ENCODE measurements at places on chromosomes 2 and 18.

GRCh38 chr2:85750587-85751575, 2.9 kb upstream of the ATOH8 start:
- peak; percentile 60 for DNase-seq

- DNase-seq = no peak
Observed at GRCh38 chr2:12076810-12077209, 330.4 kb downstream of the LPIN1 start.

GRCh38 chr2:10324095-10324832, 21.6 kb downstream of the HPCAL1 start:
- no peak for DNase-seq

DNA sequence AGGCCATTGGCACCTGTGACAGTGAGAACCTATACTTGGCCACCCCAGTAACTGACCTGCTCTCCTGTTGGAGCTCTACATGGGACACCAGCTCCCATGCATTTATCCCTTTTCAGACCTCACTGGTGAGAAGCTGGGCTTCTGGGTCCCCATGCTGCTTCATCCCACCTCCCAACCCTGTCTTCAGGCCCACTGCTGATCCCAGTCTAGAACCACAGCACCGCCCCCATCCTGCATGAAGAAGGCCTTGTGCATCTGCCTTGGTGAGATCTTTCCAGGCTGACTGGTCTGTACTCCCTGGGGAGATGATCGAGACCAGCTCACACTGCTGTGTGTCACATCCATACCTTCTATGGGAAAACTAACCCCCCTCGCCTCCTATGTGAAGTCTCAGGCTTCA, 22.7 kb downstream of the TTC32 start:
- DNase-seq = no peak

DNA sequence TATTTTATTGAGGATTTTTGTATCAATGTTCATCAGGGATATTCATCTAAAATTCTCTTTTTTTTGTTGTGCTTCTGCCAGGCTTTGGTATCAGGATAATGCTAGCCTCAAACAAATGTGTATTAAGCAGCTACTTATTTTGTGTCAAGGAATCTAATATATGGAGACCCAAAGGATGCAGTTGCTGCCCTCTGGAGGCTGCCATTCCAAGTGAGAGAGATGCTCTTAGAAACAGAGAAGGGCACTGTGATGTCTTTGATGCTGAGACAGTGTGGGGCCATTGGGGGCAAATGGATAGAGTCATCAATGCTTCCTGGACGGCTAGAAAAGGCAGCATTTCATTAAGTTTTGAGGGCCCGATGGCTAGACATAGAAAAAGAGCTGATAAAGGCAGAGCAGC, 292.6 kb downstream of the SETBP1 start:
- DNase-seq = no peak

GRCh38 chr2:69939722-69940121, 21.7 kb downstream of the ASPRV1 start:
- DNase-seq = no peak

GRCh38 chr2:33153008-33153407, 206.3 kb downstream of the LTBP1 start:
- no peak for DNase-seq

- no peak for DNase-seq
Observed at GRCh38 chr2:205726506-205726905, 44.2 kb downstream of the NRP2 start.

DNA sequence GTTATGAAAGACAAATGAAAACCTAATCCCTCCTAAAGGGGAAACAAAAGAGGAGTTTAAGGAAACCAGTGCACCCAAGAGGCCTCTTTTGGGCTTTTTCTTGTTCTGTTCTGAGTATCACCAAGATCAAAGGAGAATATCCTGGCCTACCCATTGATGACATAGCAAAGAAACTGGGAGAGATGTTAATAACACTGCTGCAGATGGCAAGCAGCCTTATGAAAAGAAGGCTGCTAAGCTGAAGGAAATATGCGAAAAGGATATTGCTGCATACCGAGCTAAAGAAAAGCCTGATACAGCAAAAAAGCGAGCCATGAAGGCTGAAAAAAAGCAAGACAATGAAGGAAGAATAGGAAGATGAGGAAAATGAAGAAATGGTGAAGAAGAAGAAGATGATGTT, 23.6 kb upstream of the STAT4 start:
- no peak for DNase-seq

- DNase-seq = no peak
Observed at GRCh38 chr2:136167721-136168475, 49.9 kb upstream of the CXCR4 start.

DNA sequence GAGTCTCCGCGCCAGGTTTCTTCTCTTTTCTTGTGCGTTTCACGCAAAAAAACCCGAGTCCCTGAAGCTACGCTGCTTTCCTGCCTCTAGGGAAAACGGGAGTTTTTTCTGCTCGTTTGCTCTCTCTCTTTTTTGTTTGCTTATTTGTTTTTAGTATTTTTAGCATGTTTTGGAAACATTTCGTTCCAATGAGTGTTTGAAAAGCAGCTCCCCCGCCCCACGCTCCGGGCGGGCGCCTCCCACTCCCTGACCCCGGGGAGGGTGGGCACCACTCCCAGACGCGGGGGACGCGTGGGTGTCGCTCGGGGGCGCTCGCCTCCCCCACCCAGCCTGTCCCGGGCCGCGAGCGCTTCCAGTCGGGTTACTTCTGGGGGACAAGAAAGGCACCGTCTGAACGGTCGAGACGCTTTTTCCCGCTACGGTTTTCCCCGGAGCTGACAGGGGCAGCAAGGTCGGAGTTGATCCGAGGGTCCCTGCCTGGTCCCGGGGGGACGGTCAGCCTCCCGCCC, 446 bp upstream of the EFHD1 start:
- DNase-seq = peak; percentile 46

DNA sequence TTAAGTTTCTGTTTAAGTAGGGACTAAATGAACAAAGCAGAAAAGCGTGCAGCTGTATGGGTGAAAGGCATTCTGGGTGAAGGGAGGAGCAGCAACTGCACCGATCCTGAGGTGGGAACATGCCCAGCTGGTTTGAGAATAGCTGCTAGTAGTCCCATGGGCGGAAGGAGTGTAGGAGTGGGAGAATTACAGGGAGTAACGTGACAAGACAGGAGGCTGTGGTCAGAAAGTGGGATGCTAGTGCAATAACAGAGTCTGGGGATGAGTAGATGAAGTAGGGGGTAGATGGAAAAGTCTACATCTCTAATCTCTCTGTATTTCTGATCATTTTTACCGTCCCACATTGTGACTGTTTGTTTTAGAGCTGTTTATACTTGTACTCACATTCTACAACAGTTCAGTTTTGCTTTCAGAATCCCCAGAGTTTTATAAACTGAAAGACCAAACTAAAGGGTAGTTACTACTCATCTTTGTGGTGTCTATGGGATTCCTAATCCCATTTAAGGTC, 118.9 kb downstream of the LCLAT1 start:
- no peak for DNase-seq

DNA sequence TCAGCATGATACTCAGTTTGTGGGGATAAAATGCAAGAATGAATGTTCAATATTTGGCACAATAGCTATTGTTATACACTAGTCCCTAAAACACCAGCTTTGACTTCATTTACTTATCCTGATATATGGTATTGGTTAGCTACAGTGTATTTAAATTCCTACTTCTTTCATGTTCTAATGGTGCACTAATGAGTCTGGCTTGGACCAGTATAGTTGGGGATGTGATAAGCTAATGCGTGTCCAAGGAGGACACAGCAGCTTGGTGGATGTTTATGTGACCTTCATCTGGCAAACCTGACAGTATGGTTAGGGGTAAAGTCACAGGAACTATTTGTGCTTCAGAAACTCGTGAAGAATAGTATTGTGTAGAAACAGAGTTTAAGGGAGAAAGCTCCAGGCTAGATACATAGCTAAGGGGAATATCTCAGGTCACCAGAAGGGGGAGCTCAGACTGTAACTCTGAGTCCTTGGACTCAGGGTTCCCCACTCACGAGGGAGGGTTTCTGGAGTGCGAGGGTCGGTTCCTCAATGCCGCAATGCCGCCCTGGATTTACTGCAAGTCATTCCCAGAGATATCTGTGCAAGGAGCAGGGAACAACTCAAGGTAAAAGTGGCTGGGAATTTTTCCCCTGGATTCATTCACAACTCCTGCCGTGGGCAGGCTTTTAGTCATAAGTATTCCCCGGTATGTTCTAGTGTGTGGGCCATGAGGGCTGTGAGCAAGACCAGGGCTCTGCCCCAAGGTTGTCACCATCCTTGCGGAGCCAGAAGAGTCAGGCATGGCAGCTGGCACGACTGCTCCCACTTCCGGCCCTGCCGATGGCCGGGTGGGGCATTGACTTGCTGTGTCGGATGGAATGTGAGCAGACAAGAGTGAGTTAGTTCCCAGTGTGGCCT, 14.5 kb downstream of the IL1R2 start:
- DNase-seq = peak; percentile 64

GRCh38 chr2:113724010-113724409, 32.4 kb downstream of the SLC35F5 start:
- DNase-seq = no peak

GRCh38 chr18:9760641-9761040, 52.5 kb downstream of the RAB31 start:
- DNase-seq = no peak

- no peak for DNase-seq
Observed at GRCh38 chr18:57891707-57892391, 88.7 kb upstream of the ATP8B1 start.

DNA sequence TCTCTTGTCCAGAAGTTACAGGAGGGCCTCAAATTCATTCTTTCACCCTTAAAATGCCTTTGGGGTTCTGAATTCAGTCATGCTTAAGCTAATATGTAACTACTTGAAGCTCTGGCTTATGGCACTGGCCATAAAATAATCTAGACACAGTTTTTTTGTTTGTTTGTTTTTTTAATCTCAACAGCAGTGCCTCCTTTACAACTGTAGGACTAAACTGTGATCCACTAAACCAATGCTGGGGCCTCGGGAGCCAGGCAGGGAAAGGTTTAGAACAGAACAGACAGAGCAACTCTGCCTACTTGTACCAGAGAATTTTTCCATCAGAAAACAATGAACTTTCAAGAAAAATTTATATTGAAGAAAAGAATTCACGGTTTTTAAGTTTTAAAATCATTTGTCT, 1.7 kb downstream of the STAM2 start:
- no peak for DNase-seq

DNA sequence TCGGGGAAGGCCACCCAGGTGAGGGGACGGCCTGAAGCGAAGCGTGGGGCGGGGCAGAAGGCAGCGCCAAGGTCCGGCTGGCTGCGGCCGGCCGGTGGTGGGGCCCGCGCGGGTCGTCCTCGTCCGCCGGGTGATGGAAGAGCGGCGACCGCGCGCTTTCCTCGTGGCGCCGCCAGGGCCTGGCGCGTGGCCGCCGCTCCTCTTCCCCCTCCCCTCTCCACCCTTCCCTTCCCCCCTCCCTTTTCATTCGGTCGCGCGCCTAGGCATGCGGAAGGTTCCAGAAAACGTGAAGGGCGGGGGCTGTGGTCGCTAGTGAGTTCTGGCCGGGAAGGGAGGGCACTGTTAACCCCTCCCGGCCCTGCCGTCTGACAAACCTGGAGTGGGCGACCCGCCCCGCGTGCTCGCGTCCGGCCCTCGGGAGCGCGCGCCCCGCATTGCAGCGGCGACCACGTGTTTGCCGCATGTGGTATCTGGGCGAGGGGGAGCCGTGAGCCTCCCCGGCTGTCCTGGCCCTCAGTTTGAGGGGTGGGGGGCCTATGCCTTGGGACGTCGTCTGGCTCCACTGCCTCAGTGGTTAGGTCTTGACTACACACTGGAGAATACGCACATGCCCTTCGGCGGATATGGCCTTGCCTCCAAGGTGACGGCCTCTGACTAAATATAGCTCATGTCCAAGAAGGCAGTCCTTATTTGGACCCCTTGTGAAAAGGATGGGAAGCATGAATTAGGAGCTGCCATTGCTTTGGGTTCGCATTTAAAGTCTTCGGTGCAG, 579 bp downstream of the MAT2A start:
- peak; percentile 73 for DNase-seq

DNA sequence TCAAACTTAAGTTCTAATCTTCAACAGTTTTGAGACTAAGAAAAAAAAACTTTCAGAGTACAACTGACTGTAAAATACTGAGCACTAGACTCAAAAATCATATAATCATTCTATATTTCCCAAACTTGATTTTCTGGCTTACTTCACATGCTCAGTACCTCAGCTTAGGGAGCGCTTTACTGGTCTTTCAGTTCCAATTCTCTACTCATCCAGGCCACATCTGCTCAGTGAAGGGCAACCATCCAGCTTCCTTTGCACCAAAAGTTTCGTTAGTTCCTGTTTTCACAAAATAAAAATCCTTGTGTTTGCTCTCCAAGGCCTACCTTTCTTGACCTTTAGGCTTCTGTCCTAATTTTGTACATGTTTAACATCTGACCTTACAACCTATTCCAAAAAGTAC, 287.6 kb upstream of the LRRTM1 start:
- DNase-seq = no peak

DNA sequence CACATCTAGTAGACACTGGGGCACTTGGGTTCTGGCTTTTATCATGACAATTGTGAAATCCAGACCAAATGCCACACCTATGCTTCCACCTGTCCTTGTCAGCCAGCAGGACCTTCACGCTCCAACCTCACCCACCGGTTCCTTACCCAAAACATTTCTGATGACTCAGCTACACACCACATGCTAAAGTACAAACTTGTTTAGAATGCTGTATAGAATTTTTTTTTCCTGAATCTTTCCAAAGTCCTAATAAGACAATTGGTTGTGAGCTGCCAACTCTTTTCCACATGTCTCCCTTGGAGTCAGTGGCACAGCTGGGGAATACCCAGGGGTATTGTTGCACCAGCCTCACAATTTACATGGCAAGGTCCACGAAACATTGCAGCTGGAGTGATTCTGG, 75.5 kb upstream of the LPIN2 start:
- DNase-seq = no peak

DNA sequence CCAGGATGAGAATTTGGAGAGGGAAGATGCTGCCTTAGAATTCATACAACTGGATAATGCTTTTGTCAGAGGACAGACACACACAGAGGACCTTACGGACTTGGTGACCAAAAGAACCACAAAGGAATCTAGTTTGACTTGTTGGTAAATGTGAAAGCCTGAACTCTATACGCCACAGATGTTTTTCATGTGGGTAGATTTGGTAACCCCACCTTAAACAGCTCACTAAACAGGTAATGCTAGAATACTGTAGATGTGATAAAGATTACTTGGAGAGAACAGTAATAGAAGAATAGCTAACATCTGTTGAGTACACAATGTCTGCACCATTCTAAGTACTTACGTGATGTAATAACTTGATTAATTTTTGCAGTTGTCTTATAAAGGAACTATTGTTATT, 24.1 kb downstream of the ANXA4 start:
- DNase-seq = no peak

DNA sequence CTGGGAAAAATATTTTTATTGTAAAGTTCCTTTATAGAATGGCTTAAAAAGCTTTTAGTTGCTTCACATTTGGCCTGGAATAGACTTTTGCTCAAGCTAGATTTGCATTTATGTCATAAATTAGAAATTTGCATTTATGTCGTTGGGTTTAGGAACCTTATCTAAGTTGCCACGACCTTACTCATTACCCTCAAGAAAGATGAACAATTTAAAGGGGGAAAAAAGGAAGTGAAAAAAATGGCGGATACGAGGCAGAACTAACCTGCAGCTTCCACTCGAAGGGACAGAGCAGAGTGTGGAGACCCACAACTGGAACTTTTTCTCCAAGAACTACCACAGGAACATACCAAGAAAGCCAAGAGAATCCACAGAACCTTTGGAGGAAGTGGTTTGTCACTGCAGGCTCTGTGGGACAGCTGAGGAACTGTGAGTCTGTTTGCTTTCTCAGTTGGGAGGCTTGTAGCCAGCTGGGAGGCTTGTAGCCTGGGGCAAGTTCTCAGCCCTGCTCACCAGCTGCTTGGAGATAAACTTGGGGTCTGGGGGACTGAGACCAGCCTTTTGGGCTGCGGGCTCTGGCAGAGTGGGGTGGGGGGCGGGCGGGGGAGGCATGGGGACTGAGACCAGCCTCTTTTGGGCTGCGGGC, 349.9 kb upstream of the MEIS1 start:
- no peak for DNase-seq

Data from urothelium cell line (cell line).